GM12878 (cell line): ENCODE measurements at places on chromosomes 2 and 18. TPM values are rescaled to one million over a fixed set of nuclear protein-coding genes. Genes with fewer than 3 reads are reported as not detected.

Gene C2orf72
- 0.08 and 0.18 TPM in 2 replicates for total RNA-seq

Gene CCDC178
- not detected in 2 replicates for total RNA-seq

Gene NEURL3
- 0.44 and 0.72 TPM in 2 replicates for total RNA-seq

Gene KCNS3
- total RNA-seq = not detected in 2 replicates

Gene RAB31
- 19.4 and 23.3 TPM in 2 replicates for total RNA-seq
